ENCODE measurements at places on chromosomes 5 and 9.

DNA sequence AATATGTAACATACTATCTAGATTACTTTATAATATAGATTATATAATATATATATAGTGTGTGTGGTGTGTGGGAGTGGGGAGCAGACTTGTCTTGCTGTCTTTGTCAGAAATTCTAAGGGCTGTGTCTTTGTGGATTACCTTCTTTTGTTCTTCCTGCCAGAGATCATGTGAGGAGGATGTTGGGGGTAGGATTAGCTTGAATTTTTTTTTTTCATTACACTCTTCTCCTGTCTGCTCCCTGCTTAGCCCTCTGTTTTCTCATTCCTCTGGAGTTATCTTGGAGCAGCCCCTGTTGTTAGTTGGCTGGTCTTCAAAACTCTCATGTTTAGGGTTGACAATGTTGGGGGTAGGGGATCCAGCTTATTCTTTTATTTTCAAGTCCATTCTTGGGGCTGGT, 21.0 kb upstream of the C9orf40 start:
- no peak for DNase-seq

GRCh38 chr5:106408570-106408969, 1262.2 kb downstream of the EFNA5 start:
- DNase-seq, result no peak

DNA sequence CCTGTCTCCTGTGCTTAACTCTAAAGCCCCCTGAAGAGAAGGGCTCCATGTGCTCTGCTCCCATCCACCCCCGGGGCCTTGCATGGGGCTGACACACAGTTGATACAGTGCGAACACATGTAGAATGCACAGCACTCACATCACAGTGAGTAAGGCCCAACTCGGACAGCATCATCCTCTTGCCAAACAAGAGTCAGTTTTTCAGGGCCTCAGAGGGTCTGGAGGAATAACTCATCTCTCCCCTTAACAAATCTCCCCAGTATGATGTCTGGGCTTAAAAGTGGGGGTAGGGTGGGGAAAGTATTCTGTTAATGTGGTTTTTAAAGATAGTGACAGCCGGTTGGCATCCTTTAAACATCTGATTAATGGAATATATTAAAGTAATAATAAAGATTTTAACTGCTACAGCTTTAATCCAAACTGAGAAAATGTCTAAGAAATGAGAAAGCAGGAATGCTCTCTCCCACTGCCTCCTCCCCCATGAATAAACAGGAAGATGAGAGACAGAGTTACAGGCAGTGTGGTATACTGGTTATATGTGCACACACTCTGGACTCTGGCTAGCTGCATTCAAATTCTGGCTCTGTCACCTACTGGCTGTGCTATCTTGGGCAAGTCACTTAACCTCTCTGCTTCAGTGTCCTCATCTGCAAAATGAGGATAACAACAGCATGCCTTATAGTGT, 22.5 kb downstream of the APBA1 start:
- DNase-seq, result no peak

- DNase-seq, result no peak
Measured at GRCh38 chr9:121326901-121327613, 43.0 kb downstream of the STOM start.

GRCh38 chr5:123099514-123100151, 10.6 kb downstream of the PRDM6 start:
- DNase-seq, result no peak

DNA sequence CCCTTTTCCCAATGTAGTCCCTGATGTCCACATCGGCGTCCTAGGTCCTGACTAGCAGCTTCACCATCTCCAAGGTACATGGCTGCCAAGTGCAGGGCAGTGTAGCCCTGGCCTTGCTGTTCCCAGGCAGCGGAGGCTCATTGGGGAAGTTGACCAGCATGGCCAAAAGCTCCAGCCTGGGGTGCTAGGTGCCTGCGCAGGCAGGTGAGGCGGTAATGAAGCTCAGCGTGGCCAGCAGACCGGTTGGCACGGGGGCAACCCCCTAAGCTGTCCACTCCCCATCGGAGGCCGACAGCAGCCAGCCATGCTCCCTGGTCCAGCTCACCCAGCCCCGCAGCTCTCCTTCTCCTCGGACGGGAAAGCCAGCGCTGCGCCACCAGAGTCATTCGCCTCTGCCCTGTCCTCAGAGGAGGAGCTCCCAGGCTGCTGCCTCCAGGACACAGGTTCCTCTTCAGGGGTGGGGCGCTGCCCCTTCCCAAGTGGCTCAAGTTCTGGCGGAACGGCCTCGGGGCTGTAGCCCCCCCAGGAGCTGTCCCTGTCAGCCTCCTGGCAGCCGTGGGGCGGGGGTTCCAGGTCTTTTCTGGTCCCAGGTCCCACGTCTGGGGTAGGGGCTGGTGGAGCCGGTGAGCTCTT, 1218.2 kb downstream of the FOXD4L5 start:
- DNase-seq, result no peak

DNA sequence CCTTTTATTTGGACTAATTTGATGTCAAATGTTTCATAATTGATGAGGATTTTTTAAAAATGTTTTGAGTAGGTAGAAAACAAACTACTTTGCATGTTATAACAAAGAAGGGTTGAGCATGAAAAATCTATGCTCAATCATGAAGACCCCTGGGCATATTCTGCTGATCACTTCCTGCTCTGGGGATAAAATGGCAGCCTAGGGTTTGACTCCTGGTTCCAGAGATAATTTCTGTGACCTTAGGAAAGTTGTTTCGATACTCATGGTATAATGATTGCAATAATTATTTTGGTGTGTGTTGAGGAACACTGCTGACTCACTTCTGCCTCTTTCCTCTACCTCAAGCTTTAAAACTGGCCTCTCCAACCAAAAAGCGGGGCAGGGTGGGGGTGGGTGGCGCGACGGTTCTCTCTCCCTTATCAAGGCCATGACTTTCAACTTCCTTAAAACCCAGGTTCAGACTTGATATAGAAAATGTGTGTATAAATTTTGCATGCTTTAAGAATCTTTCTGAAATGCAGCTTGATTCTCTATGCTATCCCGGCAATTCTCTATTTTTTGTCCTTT, 6.0 kb upstream of the PIP5K1B start:
- no peak for DNase-seq

- DNase-seq, result no peak
Measured at GRCh38 chr9:38022995-38023394, 46.0 kb downstream of the SHB start.

DNA sequence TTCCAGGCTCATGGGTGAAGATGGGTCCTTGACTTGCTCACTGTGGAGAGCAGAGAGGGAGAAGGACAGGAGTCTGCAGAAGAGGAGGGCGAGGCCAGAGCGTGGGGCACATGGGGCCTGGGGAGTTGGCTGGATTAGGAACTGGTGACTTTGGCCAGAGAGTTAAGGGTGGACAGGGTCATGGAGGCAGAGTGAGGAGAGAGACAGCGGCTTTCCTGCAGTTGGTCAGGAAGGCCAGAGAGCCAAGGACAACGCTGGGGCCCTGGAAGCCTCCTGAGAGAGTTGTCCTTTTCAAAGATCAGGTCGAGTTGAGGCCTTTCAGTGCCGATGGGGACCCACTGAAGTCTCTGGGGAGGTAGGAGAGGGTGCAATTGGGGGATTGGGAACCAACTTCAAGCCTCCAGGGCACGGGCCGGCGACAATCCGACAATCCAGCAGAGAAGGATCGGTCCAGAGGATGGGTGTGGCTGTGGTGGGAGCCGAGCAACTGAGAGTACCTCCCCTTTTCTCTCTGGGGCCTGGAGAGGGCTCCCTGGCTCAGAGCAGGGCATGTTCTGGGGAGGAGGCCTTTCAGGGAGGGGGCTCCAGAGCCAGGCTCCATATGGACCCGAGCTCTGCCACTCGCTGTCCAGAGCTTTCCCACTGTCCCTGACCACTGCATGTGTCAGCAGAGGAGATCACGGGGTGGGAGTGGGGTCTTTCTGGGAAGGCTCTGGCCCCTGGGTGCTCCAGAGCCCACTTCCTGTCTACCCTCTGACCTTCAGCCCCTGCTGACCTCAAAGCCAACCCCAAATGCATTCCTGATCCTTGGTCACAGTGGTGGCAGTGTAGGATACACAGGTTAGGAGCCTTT, 7.5 kb upstream of the PHYHD1 start:
- no peak for DNase-seq

DNA sequence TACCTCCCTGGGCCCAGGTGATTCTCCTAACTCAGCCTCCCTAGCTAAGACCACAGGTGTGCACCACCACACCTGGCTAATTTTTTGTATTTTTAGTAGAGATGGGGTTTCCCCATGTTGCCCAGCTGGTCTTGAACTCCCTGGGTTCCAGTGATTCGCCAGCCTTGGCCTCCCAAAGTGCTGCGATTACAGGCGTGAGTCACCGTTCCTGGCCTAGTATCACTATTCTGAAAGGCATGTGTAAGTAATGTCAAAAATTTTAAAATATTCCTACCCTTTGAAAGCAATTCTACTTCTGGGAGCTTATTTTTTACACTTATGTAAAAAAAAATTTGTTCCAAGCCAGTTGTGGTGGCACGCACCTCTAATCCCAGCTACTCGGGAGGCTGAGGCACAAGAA, 27.1 kb upstream of the TLE1 start:
- DNase-seq, result no peak

DNA sequence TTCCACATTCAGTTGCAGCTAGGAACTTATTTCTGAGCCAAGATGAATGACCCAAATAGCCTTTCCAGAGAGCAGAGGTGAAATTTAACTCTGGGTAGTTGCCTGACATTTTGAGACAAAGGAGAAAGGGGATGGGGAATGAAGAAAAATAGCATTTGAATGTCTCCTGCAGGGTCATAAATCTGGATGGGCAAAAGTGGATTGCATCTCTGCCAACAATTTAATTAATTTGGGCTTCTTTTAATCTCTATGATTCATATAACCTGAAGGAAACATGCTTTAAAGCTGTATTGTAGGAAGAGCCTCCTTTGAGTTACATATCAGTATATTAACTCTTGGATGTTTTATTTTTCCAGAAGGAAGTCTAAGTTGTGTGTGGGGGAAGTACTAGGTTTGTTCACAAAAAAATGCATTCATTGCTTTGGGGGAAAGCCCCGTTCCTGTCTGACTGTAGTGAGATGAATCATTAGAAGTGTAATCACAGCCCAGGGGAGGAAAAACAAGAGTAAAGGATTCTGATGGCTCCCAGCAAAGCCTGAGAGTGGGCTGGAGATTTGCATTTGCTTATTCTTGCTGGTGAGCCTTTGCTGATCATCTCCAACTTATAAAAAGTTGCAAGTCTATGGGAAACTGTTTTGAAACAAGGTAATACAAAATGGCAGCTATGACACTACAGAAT, 133.0 kb upstream of the IQGAP2 start:
- DNase-seq, result no peak

GRCh38 chr5:163569284-163569683, 63.9 kb downstream of the MAT2B start:
- DNase-seq, result no peak

- no peak for DNase-seq
Measured at GRCh38 chr9:131138676-131139075, 13.3 kb downstream of the NUP214 start.

DNA sequence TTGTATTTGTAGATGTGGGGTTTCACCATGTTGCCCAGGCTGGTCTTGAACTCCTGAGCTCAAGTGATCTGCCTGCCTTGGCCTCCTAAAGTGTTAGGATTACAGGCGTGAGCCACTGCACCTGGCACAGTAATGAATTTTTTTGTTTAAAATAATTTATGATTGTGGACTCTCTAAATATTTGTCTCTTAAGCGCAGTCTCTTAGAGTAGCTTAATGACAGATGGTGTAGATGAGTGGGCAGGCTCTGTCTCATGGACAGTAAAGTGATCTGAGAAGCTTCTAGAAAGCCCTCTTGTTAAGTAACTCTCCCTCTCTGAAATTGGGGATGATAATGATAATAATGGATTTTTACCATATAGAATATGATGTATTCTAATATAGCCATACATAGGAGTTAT, 47.5 kb upstream of the KIAA1958 start:
- no peak for DNase-seq

DNA sequence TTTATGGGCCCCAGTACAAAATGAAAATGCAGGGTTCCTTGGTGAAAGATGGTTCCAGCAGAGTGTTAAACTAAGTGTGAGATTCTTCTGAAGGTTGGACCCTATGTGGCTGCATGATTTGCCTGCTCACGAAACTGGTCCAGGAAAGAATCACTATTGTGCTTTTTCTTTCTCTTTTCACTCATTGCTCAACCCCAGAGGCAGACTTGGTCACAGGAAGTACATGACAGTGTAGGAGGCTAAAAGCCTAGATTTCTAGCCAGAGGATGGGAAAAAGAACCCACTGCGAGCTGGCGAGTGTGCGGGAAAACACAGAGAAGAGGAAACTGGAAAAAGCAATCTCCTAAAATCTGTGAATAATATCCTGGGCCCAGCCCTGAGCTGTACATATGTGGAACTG, 18.6 kb downstream of the SLC36A2 start:
- DNase-seq, result no peak

GRCh38 chr5:123987956-123988355, 476.0 kb downstream of the CSNK1G3 start:
- DNase-seq, result no peak

- no peak for DNase-seq
Measured at GRCh38 chr5:14240359-14240758, 97.2 kb downstream of the TRIO start.

- no peak for DNase-seq
Measured at GRCh38 chr5:34806532-34806931, 32.4 kb upstream of the TTC23L start.

DNA sequence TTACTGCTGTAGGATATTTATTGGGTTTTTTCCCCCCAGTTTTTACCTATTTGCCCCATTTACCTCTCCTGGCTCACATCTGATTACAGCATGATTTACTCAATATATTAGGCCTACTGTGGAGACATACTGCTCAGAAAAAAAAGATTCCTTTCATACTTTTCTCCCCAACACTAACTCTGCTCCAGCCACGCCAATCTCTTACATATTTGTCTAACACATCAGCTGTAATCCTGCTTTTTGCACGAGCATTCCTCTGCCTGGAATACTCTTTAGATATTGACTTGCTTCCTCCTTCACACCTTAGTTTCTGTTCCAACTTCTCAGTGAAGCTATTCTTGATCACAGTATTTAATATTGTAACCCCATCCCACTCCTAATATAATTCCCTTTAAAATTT, 158.1 kb upstream of the VCAN start:
- DNase-seq, result no peak

DNA sequence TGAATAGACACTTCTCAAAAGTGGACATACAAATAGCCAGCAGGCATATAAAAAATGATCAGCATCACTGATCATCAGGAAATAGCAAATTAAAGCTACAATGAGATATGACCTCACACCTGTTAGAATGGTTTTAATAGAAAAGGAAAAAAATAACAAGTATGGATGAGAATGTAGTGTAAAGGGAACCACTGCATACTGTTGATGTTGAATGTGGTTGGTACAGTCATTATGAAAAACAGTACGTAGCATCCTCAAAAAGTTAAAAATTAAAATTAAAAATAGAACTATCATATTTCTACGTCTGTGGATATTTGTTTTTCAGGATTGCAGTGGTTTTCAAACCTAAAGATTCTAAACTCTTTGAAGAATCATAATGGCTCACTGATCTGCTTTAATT, 215.1 kb upstream of the NREP start:
- no peak for DNase-seq

- no peak for DNase-seq
Measured at GRCh38 chr5:25858019-25858418, 1180.4 kb downstream of the CDH9 start.

DNA sequence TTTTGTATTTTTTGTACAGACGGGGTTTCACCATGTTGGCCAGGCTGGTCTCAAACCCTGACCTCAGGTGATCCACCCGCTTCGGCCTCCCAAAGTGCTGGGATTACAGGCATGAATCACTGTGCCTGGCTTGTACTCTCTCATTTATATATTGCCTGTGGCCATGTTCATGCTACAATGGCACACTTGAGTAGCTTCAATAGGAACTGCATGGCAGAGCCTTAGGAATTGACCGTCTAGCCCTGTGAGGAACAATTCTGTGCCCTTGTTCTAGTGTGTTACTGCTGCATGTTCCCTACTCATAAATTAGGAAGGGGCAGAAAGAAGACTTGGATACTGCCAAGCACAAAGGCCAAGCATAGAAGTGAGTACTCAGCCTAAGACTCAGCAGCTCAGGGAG, 104.2 kb downstream of the LIFR start:
- DNase-seq, result no peak

Data from stimulated activated CD8-positive, alpha-beta memory T cell treated with anti-CD3 and anti-CD28 coated beads, Interleukin-2, amount 100 ng/mL, for 1 hour (primary cell).